Subcutaneous preadipocyte (primary cell): ENCODE measurements at places on chromosomes 3 and 15. TPM values are rescaled to one million over a fixed set of nuclear protein-coding genes. Genes with fewer than 3 reads are reported as not detected.

Gene NANOGP8
- total RNA-seq: 0.39 and 0.73 TPM in 2 replicates

Gene SLC25A20
- 9.9 and 12.9 TPM in 2 replicates for total RNA-seq

Gene DUOX2
- total RNA-seq: not detected in 2 replicates

Gene CD80
- total RNA-seq: not detected in 2 replicates

Gene PPP1R2
- 121 and 140 TPM in 2 replicates for total RNA-seq

Gene KLHL40
- total RNA-seq: not detected in 2 replicates

Gene LRRC49
- total RNA-seq: 5.5 and 8.2 TPM in 2 replicates

Gene LMCD1
- 3.3 and 19.1 TPM in 2 replicates for total RNA-seq
